ENCODE measurements at places on chromosomes 6 and 20.

GRCh38 chr6:124205921-124206320 is 402.3 kb downstream of the NKAIN2 start:
- DNase-seq = no peak

DNA sequence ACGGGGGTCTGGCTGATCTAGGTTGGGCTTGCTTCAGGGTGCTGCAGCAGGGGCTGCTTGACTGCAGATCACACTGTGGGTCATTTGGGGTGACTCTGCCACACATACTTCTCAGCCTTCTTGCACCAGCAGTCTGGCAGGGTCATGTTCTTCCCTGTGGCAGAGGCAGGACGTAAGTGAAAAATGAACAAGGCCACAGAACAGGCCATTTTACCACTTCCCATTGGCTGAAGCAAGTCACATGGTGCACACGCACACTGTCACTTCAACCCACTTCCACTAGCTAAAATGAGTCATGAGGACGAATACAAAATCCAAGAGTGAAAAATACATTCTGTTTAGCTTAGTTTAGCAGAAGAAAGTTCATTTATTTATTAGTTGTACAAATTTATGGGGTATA is 168.6 kb upstream of the GGTLC1 start:
- DNase-seq = no peak

- no peak for DNase-seq
Observed at GRCh38 chr6:146087386-146087785, 58.5 kb downstream of the GRM1 start.

DNA sequence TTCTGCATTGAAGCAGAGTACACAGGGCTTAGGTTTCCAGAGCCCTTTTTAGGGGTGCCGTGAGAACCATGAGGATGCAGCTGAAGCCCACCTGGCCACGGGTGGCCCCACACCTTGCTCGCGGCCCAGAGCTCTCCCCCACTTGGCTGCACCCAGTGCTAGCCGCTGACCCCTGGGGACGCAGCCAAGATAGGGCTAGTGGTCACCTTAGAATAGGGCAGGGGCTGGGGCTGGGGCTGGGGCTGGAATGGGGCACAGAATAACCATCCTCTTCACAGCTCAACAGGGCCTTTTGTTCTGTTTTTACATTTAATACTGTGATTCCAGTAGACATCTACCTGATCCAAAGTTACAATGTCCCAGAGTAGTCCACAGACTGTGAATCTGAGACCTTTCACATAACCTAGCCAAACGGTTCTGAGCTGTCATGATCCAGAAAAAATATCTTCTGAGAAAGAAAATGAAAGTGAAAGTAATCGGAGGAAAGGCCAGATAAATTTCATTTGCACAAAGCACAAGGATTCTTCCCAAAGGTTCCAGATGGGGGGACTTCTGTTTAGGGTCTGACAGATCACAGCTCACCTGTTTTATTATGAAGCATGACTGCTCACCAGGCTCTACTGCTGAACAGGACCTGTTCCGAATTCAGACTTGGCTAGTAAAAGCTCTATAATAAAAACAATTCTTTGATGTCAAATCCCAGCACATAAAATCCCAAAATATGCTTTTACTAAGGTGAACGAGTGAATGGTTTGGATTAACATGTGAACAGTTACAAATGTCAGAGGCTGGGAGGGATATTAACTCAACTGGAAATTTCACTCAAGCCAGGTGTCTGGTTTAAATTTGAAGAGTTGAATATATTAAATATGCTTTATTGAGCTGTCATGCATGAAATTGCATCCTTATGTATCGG is 401.9 kb downstream of the THBS2 start:
- no peak for DNase-seq

- no peak for DNase-seq
Observed at GRCh38 chr6:112289038-112289566, 34.7 kb upstream of the LAMA4 start.

- no peak for DNase-seq
Observed at GRCh38 chr6:107110200-107110599, 5.1 kb downstream of the BEND3 start.

GRCh38 chr6:102137859-102138258 is 744.4 kb downstream of the GRIK2 start:
- no peak for DNase-seq

- no peak for DNase-seq
Observed at GRCh38 chr20:34549291-34549928, 9.1 kb upstream of the MAP1LC3A start.

DNA sequence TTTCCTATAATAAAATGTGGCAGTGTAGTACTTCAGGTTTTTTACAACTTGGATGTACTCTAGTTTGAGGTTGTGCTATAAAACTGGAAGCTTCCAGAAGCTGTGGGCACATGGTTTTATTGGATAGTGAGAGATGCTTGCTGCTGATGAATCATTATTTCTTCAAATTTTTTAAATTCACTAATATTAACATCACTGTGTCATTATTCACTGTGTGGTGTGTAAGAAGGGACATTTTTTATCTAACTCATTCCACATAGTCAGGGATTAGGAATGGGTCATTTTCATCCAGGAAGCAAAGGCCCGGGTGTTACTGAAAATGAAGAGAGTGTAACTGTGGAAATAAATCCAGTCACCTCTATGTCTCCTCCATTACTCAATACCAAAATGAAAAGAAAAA is 421.0 kb downstream of the TENT5A start:
- DNase-seq = no peak

DNA sequence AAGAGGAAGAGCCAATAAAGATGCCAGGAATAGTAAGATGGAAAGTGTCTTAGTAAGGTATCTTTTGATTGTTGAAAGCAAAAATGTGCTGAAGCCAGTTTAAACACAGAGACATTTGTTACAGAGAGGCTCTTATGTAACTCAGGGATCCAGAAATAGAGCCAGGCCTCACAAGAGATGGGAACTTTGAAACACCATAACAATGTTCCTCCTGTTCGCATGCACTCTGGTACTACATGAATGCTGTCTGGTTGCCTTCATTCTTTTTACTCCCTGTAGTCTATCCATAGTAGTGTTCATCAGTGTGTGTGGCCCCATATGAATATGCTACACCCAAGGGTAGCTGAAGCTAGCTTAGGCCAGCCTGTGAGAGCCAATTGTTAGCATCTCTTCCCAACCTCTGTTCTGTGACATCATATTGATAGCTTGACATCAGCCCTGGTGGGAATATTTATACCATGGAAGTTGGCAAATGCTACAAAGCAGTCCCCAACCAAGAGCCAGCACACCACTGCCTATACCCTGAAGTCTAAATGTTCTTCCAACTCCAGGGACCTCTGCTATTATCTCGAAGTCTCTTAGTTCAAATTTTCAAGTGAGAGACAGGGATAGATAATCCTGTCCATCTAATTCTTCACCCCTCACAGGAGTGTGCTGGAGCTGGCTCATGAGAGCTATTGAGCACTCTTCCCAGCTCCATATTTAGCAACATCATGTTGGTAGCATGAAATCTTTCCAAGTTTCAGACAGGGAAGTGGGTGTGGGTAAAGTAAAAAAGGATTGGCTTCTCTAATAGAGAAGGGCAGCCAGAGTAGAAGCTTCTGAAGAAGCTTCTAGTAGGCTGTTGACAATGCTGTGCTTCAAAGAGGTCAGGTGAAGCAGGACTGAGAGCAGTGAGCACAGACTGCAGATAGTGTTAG is 7.0 kb downstream of the NDUFAF5 start:
- no peak for DNase-seq

DNA sequence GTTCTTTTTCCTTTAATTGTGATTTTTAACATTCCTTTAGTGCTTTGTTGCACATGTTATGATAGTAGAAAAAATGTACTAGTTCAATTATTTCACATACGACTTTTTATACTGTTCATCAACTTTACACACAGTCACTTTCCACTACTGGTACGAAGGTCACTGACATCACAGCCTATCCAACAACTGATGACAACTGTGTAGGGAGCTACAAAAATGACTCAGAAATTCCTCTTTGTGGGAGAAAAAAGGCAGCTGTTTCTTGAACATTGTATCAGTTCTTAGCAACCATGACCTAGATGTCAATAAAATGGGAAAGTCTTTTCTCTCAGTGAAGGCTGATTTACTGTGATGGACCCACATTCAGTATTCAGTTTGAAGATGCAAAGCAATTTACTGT is 7.0 kb upstream of the ID4 start:
- DNase-seq = no peak

DNA sequence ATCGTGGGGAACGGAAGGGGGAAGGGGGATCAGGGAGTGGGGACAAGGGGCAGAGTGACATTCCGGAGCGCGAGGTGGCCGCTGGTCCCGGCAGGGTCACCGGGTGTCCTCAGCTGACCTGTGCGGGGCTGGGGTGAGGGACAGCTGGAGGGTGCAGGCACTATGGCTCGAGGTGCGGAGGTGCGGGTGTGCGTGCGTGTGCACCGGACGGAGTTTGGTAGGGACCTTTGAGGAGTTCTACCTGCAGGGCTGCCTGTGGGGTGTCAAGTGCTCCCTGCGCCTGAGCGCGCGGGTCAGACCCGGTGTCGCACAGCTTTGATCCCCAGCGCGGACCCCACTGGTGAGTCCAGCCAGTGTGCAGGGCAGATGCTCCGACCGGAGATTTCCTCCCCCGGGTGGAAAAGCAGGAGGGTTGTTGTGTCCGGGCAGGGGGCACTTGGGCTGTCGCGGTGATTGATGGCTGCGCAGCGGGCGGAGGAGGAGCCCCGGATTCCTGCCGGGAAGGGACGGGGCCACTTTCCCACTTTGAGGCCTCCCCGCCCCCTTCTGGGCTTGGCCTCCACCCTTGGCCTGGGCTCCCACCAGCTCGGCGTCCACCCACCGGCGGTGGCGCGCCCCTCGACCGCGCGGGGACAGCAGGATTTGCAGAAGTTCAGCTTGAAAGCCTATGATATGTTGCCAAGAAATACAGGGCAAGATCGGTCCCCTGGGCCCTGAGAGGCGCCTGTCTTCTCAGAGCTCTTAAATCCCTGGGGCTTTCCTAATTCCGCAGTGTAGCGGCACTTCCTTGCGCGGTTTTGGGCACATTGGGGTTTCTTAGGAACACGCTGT is 658 bp downstream of the RIN2 start:
- DNase-seq = no peak
